ENCODE measurements at places on chromosomes 7 and 10.
A peak's percentile ranks its signal among the peaks of the same experiment; 100 is the strongest.

DNA sequence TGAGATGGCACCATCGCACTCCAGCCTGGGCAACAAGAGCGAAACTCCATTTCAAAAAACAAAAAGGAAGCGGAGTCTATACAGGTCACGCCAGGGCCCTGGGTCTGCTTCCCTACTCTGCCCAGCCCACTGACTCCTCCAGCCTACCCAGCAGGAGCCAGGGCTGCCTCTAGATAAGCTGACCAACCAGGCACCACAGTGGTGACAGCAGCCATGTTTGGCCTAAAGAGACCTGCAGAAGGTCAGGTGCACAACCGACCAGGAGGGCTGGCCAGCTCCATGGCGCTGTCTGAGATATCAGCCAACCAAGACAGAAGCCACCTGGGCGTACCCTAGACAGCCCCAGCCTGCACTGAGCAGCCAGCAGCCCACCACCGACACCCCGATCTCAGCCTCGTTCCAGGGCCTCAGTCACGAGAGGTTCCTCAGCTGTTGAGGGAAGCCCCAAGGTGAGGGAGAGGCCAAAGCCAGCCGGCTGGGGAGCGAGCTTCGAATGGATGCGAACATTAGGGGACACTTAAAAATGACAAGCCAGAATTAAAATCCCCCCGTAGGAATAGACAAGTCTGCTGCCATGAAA lies 24.4 kb upstream of the PWWP2B start:
- no peak for DNase-seq

DNA sequence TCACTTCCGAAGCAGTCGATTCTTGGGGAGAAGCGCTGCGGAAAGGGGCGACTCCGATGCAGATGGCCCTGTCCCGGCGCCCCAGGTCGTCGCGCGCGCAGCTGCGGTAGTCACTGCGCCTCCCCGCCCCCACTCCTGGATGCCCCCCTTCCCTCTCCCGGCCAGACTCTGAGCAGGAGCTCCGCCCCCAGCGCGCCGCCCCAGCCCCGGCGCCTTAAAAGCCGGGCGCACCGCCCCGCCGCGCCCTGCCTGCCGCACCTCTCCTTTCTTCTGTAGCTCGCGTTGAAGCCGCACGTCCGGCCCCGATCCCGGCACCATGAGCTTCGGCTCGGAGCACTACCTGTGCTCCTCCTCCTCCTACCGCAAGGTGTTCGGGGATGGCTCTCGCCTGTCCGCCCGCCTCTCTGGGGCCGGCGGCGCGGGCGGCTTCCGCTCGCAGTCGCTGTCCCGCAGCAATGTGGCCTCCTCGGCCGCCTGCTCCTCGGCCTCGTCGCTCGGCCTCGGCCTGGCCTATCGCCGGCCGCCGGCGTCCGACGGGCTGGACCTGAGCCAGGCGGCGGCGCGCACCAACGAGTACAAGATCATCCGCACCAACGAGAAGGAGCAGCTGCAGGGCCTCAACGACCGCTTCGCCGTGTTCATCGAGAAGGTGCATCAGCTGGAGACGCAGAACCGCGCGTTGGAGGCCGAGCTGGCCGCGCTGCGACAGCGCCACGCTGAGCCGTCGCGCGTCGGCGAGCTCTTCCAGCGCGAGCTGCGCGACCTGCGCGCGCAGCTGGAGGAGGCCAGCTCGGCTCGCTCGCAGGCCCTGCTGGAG lies at the start of gene INA:
TSS of gene INA (plus strand) at position 243 of the 817 bp plus-strand sequence. CDS start at position 317, 74 bp downstream.
- no peak for DNase-seq

GRCh38 chr7:69651101-69651590 lies 52.9 kb downstream of the AUTS2 start:
- DNase-seq: no peak

- no peak for DNase-seq
Measured at GRCh38 chr7:24911213-24911603, 68.8 kb downstream of the OSBPL3 start.

- DNase-seq: no peak
Measured at GRCh38 chr7:7209412-7210050, 27.2 kb downstream of the C1GALT1 start.

DNA sequence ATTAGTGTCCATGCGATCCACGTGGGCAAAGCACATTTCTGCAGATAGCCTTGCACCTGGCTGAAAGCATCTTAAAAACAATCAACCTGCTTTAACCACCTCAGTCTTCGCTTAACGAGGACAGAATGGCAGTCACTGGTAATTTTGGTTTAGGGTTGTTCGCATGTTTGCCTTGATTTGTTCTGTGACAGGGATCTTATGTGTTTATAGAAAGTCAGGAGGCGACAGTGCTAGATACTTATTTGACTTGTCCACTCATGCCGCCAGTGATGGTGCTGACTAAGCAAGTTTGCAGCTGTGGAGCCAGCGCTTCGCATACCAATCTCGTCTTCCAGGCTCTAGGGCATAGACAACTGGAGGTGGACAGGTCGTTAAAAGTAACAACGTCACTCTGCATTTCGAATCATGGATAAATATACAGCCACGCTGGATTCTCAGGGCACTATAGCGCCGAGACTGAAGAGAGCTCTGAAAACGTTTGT lies 1.2 kb upstream of the TMEM243 start:
- no peak for DNase-seq

- DNase-seq: no peak
Measured at GRCh38 chr7:149627911-149628310, 130.3 kb upstream of the ZNF746 start.

- DNase-seq: no peak
Measured at GRCh38 chr10:7102084-7102483, 308.8 kb downstream of the SFMBT2 start.

DNA sequence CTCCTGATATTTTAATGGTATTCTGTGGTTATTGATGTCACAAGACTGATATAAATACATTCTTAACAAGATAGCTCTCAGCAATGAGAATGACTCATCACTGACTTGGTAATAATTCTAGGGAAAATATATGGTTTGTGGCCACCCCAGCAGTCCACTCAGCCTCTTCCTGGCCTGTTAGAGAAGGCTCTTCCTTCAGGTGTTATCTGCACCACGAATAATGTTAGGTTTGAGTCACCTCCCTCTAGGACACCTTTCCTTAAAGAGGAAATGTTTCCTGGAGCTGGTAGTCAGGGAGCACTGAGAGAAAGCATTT lies 163.3 kb downstream of the SVIL start:
- DNase-seq: peak; percentile 49
